ENCODE measurements at places on chromosomes 3 and 15.

GRCh38 chr3:165642761-165643420, 194.3 kb downstream of the BCHE start:
- no peak for DNase-seq

DNA sequence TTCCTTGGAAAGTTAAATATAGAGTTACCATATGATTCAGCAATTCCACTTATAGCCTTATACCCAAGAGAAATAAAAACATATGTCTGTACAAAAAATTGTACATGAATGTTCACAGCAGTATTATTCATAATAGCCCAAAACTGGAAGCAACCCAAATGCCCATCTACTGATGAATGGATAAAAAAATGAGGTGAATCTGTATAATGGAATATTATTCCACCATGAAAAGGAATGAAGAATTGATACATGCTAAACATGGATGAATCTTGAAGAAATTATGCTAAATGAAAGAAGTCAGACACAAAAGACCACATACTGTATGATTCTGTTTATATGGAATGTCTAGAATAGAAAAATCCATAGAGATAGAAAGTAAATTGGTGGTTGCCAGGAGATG, 61.4 kb downstream of the TTC23 start:
- no peak for DNase-seq

DNA sequence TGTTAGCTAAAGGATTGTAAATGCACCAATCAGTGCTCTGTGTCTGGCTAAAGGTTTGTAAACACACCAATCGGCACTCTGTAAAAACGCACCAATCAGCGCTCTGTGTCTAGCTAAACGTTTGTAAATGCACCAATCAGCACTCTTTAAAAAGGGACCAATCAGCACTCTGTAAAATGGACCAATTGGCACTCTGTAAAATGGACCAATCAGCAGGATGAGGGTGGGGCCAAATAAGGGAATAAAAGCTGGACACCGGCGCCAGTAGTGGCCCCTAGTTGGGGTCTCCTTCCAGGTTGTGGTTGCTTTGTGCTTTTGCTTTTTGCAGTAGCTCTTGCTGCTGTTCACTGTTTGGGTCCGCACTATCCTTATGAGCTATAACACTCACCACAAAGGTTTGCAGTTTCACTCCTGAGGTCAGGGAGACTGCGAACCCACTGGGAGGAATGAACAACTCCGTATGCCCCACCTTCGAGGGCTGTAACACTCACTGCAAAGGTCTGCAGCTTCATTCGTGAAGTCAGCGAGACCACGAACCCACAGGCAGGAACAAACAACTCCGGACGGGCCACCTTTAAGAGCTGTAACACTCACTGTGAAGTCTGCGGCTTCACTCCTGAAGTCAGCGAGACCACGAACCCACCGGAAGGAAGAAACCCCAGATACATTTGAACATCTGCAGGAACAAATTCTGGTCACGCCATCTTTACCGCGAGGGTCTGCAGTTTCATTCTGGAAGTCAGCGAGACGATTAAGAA, 1.1 kb upstream of the SUCLG2 start:
- DNase-seq = peak; percentile 33

GRCh38 chr3:56303487-56303886, 164.8 kb downstream of the ERC2 start:
- no peak for DNase-seq

GRCh38 chr3:102727340-102727739, 292.5 kb downstream of the ZPLD1 start:
- DNase-seq = no peak

- no peak for DNase-seq
Observed at GRCh38 chr3:117052395-117052794, 342.8 kb downstream of the TUSC7 start.

GRCh38 chr3:136559896-136560295, 192.3 kb downstream of the STAG1 start:
- no peak for DNase-seq

- no peak for DNase-seq
Observed at GRCh38 chr3:101244212-101244575, 76.2 kb downstream of the IMPG2 start.

DNA sequence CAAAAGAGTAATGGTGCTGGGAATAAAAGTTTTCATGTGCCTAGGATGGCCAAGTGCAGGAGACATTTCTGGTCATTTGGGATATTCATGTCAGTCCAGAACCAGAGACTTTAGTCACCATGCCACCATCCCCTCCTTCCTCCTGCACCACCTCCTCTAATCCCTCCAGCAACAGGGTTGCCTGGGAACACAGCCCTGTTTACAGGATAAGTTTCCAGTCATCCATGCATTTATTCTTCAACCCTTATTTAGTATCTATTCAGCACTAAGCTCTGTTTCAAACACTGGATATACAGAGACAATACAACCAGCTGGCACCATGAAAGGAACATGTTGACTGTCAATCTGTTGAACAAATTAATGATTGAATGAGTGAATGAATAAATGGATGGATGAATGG, 211.7 kb downstream of the CLSTN2 start:
- no peak for DNase-seq

GRCh38 chr15:25415707-25416106, 23.1 kb downstream of the UBE3A start:
- DNase-seq = no peak

GRCh38 chr15:57406062-57406772, 29.9 kb downstream of the CGNL1 start:
- DNase-seq = no peak

DNA sequence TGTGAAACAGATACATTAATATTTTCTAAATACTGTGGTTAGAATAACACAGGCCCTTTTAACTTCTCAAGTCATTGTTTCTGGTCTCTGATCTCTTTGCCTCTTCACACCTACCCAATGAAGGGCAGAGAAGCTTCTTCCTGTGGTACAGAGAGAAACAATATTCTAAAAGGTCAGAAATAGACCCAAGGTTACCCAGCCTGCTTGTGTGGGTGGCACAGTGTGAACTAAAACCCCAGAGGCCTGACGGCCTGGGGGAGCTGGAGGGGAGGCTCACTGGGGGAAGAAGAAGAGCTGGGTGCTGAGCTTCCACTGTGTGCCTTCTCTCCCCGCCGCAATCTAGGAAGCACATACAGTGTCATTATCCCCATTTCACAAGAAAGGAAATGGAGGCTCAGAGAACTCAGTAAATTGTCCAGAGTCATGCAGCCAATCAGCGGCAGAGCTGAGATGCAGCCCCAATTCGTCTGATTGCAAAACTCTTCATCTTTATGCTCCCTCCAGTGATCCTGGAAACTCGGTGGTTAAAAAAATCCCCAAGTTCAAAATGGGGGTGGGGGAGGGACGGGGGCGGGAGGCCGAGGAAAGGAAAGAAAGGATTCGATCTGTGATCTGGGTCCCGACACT, 64.1 kb upstream of the HEG1 start:
- DNase-seq = no peak

DNA sequence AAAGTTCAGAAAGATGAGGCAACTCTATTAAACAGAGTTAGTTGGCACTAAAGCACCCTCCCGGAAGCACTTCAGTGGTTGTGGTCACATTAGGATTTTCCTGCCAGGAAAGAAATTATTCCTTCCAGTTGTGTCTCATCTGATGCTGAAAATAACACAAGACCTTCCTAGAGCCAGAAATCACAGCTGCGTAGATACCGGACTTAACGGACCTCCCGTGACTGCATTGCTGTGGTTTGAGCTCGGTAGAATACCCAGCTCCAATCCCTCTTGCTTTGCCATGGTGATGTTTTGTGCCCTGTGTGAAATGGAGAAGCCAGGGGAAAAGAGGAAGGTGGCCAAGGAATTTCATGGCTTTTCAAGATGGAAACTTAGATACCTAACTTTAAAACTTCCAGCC, 215.0 kb upstream of the IGF1R start:
- DNase-seq = no peak

GRCh38 chr3:13072600-13073325, 466 bp downstream of the IQSEC1 start:
- DNase-seq = no peak

DNA sequence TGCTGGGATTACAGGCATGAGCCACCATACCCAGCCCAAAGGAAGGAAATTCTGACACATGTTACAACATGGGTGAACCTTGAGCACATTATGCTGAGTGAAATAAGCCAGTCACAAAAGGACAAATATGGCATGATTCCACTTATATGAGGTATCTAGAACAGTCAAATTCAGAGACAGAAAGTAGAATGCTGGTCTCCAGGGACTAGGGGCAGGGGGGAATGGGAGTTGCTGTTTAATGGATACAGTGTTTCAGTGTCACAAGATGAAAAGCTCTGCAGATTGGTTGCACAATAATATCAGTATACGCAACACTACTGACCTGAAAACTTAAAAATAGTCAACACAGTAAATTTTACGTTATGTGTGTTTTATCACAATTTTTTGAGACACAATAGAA, 4.1 kb downstream of the SPATA12 start:
- DNase-seq = no peak

DNA sequence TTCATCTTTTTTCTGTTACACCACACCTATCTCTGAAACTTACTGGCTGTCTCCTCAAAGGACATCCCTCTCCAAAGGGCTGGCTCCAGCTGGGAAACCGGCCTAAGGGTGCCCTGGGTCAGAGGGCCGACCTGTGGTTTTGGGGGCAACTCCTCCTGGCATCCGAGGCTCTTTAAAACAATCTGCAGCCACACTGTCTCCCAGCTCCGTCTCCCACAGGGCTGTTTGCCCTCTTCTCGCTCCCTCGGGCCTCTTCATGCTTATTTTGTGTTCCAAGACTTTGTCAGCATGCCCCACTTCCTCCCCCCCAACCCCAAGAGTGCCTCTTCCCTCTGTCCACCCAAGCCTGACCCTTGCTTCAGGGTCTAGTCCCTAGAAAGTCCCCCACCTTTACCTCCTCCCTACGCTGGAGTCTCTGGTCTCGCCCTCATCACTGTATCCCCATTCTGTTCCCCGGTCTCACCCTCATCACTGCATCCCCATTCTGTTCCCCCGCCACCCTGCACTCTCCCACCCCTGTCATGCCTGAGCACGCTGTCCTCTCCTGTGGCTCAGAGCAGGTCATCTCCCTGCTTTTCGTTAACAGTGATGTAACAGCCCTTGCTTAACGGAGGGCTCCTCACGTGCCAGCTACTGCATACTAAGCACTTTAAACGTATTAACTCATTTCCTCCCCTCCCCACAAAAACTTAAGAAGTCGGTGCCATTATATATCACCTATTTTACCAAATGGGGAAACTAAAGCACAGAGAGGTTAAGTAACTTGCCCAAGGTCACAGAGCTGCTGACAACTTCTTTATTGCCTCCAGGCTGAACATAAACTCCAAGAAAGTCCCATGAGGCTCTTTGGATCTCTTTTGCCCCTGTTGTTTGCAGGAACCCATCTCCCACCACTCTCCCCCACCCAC, 1.1 kb upstream of the CSK start:
- DNase-seq = no peak

DNA sequence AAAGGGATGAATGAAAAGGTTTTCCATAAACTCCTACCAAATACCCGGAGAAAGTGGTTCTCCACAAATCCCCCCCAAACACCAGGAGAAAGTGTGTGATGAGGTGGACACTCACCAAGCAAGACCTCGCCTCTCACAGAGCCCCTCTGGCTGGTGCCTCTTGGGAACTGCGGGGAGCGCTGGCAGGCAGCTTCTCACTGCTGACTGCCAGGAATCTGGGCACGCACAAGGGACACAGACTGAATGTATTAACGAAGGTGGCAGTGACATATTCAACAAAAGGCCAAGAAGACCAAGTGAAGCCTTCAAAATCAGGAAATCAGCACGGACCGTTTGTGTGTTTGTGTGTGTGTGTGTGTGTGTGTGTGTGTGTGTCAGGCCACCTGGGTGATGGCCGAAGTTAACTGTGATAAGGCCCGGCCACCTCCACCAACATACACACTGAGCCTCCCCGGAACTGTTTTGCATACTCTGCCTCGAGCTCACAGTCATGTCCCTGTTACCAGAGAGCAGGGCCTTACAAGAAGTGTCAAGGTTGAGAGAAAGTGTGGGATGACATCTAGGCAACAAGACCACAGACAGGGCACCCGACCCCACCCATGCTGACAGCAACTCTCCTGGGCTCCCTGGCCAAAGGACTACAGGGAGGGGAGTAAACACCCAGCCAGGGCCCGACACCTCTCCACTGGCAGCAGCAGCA, 18.0 kb downstream of the ATP10A start:
- no peak for DNase-seq

DNA sequence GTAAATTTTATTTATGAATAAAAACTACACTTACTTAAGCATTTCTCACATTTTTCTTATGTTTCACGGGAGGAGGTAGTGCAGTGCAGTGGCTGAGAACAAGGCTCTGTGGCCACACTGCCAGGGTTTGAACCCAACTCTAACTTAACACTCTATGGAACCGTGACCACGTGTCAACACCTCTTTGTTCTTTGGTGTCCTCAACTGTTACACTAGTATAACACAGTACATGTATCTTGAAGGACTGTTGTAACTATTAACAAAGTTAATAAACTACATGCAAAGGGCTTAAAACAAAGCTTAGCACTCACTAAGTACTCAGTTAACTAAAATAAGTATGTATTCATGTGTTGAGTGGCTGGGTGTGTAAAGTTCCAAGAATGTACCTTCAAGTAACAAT, 19.5 kb downstream of the CD47 start:
- no peak for DNase-seq
